D341Med (cell line): ENCODE measurements at places on chromosomes 3 and 15.

GRCh38 chr15:39487458-39487735 is 93.5 kb upstream of the THBS1 start:
- no peak for DNase-seq

DNA sequence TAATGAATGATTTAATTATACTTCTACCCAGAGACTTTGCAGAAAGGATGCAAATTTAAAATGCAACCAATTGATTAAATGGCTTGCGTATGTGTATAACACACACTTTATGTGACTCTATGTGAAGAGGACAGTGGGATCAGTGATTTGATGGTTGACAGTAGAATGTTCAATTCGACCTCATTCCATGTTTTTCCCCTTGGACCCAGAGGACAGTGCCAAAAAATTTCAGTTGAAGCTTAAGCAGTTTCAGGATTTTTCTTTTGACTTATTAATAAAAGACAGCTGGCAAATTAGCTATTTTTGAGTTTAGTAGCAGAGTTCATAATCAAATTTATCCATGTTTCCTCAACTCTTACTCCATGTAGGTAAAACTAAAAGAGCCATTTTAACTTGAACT is 742.4 kb upstream of the NR2F2 start:
- DNase-seq, result no peak

DNA sequence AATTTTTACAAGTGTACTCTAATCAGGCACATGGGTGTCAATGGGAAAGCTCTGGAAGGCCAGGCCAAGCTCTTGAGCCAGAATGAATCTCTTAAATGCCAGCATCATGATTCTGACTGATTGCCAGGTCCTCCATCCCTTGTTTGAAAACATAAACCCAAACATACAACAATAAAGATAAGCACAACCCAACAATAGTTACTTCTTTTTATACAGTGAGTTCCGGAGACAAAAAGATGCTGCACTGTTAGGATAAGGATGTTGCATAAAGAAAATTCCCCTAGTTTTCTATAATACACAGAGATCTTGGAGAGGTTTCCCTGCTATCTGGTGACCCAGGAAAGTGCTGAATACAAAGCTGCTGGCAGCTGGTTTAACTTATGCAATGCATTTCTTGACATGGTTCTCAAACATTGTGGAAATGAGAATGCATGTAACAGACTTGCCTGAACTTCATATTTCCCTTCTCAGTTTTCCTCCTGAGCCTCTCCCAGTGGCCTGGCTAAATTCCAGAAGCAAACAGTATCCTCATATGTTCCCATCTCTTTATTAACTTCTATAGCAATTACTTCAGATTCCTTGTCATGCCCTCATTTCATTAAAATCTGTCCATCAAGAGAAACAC is 180.1 kb upstream of the PRICKLE2 start:
- no peak for DNase-seq

GRCh38 chr3:152662157-152662556 is 172.8 kb upstream of the P2RY1 start:
- no peak for DNase-seq

DNA sequence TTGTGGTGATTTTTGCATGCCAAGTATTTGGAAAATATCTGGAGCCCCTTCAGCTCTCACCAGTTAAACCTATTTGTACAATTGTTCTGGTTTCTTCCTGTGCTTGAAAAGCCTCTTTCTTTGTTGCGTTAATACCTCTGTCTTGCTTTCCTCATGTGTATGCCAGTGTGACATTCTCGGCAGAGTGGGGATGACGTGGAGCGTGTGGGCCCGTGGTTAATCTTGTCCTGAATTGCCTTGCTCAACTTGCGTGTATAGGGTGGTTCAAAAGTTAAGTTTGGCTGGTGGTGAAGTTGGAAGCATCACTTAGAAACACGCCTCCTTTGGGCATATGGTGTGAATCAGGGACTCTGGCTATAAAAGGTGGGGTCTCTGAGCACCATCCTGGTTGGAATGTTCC is 67.1 kb downstream of the IGF1R start:
- DNase-seq, result no peak

DNA sequence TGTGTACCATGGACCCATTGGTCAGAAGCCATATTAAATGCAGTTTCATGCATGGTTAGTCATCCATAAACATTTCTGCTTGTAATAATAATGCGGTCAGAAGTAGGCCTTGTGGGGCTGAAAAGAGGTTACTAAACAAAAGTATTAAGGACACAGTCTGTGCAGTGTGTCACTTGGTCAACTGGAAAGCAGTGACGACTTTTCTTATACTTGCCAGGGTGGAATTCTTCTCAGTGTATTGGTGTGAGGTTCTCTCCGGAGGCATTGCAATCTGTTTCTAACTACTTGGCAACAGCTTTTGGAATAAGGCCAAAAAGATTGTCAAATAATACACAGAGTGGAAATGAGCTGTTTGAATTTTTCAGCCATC is 46.8 kb downstream of the CHL1 start:
- no peak for DNase-seq

- DNase-seq, result no peak
These were observed 1.1 kb downstream of the UCN2 start for GRCh38 chr3:48562367-48563095.

GRCh38 chr15:53193149-53193548 is 403.0 kb upstream of the ONECUT1 start:
- no peak for DNase-seq

DNA sequence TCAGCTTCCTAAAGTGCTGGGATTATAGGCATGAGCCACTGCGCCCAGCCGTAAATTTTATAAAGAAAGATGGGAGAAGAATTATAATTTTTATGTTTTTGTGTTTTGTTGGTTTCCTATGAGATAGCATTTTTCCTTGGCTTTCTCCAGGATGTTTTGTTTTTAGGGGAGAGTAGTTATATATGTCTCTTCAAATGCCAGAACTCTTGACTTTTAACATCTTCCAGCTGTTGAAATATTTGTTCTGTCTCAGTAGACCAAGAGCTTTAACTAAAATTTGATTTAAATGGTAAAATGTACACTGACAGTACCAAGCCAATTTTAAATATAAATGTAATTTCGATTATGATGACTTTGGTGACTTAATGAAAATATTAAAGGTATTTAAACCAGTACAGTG is 96.8 kb downstream of the DHX36 start:
- DNase-seq, result no peak

- no peak for DNase-seq
These were observed 171.7 kb upstream of the TLE3 start for GRCh38 chr15:70269311-70269911.

GRCh38 chr15:65533057-65533756 is 2.9 kb downstream of the HACD3 start:
- peak; percentile 58 for DNase-seq

DNA sequence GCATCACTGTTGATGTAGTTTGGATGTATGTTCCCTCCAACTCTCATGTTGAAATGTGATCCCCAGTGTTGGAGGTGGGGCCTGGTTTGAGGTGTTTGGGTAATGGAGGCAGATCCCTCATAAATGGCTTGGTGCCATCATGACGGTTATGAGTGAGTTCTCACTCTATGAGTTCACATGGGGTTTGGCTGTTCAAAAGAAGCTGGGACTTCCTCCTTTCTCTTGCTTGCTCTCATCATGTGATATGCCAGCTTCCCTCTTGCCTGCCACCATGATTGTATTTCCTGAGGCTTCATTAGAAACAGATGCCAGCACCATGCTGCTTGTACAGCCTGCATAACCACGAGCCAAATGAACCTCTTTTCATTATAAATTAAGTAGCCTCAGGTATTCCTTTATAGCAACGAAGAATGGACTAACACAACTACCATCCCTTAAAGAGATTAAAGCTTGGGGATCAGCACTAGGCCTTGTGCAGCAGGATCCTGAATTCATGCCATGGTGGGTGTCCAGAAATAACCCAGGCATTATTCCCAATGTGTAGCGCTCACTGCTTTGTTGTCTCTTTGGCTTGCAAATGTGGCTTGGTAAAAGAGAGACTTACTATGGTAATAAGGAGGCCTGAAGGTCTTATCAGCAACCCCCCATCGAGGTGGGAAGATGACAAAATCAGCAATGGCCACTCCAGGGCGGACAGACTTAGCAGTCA is 41.9 kb downstream of the NDUFB4 start:
- DNase-seq, result no peak

GRCh38 chr3:13525827-13526625 is 22.9 kb upstream of the FBLN2 start:
- DNase-seq, result no peak

DNA sequence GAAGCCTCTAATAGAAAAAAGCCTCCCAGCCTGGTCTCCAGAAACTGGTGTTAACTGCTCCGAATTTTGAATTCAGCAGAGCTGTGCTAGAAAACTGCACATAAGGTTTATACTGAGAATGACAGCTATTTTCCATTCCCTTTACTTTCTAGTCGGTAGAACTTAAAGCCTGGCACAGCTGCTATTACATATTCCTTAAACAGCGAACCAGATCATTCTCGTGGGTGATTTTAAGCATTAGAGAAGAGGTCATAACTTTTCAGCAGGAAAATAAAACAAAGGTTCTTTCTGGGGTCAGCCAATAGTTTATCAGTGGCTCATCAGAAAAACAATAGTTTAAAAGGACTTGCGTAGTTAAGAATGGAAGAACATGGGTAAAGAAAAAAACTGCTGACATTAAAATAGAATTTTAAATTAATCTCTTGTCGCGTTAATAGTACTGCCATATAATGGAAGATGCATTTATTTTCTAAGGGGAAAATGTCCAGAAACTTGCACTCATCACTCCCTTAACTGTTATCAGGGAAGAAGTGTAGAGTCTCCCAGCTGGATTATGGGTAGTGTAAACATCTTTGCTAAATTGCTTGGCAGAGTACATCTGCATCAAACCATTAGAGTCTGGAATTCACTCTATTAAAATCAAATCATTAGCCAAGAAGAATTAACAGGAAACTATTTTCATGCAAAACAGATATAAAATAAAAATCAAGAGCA is 7.9 kb downstream of the VGLL4 start:
- no peak for DNase-seq

- no peak for DNase-seq
These were observed 527.7 kb downstream of the EPHA3 start for GRCh38 chr3:89635137-89635536.

- DNase-seq, result no peak
These were observed 29.5 kb downstream of the P2RY14 start for GRCh38 chr3:151248772-151249337.

- no peak for DNase-seq
These were observed 55.8 kb upstream of the LMCD1 start for GRCh38 chr3:8445861-8446260.

DNA sequence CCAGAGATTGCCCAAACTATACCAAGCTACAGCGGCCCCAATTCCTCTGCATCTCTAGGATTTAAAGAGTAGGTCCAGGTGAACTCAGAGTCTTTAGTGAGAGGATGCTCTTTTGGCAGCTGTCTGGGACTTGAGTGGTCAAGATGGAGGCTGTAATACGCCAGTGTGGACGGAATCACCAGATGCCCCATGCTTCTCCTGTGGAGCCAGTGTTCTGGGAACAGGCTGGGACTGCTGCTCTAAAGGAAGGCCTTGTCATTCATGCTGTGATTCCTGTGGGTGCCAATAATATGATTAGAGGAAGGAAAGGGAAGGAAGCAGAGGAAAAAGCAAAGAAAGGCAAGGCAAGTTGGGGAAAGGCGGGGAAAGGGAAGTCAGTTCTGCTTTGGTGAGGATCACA is 17.4 kb upstream of the NOX5 start:
- no peak for DNase-seq

GRCh38 chr15:69060744-69061143 is 46.2 kb downstream of the NOX5 start:
- DNase-seq, result no peak

DNA sequence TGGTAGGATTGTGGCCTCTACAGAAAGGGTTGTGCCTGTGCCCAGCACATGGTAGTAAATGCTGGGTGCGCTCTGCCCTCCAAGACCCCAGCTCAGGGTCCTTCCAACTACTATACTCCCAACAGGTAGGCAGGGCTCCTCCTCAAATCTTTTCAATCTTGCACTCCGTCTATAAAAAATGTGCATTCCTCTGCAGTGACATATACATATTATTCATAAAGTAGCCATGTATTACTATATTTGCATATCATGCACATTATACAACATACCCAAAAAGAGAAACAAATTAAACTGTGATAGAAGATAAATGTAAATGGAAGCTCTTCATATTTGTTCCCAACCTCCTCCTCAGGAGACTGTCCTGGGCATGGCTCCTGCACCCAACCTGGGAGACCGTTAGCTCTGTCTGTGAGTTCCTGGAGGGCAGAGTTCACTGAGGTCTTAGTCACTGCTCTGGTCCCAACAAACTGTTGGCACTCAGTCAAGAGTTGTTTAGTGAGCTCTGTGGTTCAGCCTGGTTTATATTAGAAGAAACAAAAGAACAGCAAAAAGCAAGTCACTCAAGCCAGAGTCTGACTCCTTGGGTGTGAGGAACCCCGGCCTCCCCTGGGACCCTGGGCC is 47.7 kb upstream of the GRIP2 start:
- no peak for DNase-seq

DNA sequence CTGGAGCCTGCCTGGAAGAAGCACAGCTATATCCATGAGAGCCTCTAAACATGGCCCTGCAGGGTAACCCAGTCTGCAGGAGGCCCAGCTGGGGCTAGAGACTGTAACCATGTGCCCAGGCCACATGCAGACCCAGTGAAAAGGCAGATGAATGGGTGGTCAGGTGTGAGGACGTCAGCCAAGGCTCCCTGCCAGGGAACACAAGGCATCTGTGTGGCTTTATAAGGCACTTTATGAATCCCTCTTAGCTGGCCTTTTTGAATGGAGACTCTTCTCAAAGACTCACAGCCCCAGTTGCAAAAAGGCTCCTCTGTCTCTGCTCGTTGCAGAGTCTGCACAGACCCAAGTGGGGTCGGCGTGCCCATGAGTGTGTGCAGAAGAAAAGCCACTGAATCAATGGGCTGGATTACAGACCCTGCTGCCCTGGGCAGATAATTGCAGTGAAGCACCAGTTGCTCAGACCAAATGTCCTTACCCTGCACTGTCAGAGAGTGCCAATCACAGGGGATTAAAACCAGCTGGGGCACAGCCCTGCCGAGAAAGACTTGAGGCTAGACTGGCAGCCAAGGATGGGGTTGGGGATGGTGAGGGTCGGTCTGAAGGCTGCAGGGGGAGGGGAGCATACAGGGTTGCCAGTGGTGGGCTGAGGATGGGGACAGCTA is 154.2 kb downstream of the RAB11A start:
- DNase-seq, result no peak

DNA sequence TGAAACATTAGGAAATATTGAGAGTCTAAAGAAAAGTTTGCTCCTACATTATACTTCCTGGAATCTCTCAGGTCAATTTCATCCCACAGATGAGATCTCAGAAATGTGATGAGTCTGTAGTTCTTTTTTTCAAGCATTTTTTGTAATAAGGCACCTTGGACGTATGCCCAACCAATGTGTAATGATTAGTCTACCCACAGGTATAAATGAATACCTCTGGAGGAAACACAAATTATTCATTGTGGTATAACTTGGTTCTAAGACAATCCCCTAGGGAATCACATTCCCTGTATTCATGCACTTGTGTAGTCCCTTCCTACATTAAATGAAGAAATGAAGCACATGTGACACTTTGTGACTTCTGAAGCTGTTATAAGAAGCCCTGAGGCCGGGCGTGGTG is 596.2 kb upstream of the UBE2E2 start:
- no peak for DNase-seq
